ENCODE measurements at places on chromosomes 11 and 22.

- no peak for DNase-seq
Observed at GRCh38 chr22:26643418-26644100, 13.8 kb upstream of the MIAT start.

DNA sequence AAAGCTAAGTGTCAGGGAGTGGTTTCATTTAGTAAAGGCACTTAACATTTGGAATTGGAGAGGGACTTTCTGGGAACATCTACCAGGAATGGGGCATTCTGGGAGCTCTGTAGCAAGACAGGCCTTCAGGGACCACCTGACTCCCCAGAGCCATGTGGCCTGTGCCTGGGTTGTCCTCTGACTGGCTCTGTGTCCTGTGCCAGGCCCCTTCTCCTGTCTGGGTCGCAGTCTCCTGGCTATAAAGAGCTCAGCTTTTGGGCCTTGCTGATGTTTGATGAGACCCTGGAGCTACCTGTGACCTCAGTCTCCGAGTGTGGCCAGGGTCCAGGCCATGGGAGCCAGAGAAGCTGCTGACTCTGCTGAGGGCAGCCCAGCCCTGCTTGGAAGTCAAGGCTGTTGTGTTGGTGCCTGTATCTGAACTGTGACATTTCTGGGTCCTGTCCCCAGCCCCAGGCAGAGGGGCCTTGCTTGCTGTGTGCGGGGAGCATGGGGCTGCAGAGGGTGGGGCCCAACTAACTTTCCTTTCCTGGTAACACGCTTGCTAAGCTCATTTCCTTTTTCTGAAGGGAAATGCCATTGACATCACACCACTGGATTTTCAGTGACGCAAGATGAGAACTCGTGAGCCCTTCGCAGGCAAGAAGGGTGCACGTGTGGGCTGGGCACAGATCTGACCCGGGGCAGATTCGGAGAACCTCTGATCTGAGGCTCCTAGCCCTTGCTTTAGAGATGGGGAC, 41.3 kb downstream of the LRRC32 start:
- peak; percentile 40 for DNase-seq

DNA sequence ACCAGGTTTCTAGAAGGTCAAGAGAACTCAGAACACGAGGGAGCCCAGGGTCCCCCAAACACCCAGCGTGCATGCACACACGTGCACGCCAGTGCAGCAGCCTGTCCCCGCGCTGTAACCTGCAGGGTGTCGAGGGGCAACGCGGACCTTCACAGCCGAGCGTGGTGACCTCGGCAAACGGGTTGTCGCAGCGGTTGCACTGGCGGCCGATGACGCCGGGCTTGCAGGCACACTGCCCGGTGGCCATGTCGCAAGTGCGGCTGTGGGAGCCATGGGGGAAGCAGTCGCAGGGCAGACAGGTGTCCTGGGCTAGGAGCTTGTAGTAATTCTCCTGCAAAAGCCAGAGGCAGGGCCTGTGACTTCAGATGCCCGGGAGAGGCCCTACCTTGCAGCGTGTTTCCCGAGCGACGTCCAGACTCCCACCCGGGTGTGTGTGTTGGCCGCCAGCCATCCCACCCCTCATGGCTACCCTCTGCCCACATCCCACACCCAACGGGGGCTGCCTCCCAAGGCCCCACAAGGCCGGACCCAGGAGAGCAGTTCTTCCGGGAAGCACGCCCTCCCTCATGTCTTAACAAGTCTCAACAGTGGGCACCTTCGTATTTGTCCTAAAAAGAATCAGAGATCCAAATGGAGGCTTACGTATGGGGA, 56.1 kb downstream of the TRMU start:
- no peak for DNase-seq

DNA sequence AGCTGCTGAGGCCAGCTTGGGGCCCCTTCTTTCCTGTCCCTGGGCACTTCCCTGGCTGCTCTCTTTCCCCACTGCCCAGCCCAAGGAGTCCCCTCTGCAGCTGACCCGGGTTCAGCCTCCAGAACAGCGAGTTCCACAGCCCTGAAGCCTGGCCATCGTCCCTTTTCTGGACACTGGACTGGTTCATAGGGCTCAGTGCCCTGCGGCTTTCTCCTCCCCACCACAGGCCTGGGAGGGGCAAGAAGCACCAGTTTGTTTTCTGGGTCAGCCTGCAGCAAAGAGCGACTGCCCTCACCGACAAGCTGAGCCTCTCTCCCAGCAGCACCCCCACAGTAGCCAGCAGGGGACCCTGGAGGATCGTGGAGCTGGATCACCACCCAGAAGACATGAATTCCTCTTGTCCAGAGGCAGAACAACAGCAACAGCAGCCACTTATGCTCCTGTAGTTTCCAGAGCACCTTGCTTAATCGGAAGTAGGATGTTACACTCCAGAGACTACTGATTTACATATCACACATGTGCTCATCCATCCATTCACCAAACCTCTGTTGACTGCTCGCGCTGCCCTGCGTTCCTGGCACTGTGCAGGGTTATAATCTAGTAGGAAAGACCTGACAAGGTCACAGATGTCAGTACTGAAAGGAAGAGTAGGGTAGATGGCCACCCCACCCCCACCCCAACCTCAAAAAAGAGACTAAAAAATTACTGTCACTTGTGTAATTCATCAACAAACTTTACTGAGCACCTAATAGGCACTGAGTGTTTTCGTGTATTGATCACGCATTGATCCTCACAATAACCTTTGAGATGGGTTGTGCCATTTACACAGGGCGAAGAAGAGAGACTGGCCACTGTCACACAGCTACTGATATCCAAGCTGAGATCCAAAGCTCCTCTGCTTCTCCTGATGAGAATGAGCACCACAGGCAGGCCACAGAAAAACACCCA, 13.0 kb upstream of the CXCR5 start:
- no peak for DNase-seq

DNA sequence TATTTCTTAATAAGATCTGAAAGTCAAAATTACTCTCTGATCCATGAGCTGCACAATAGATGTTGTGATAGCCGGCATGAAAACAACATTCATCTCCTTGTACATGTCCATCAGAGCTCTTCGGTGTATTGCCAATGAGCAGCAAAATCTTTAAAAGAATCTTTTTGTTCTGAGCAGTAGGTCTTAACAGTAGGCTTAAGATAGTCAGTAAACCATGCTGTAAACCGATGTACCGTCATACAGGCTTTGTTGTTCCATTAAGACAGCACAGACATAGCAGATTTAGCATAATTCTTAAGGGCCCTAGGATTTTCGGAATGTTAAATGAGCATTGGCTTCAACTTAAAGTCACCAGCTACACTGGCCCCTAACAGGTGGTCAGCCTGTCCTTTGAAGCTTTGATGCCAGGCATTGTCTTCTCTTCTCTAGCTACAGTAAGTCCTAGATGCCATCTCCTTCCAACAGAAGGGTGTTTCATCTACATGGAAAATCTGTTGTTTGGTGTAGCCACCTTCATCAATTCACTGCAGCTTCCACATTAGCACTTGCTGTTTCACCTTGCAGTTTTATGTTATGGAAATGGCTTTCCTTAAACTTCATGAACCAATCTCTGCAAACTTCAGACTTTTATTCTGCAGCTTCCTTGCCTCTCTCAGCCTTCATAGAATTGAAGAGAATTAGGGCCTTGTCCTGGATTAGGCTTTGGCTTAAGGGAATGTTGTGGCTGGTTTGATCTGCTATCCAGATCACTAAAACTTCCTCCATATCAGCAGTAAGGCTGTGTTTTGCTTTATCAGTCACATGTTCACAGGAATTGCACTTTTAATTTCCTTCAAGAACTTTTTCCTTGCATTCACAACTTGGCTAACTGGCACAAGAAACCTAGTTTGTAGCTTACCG, 28.4 kb downstream of the RRP8 start:
- no peak for DNase-seq

DNA sequence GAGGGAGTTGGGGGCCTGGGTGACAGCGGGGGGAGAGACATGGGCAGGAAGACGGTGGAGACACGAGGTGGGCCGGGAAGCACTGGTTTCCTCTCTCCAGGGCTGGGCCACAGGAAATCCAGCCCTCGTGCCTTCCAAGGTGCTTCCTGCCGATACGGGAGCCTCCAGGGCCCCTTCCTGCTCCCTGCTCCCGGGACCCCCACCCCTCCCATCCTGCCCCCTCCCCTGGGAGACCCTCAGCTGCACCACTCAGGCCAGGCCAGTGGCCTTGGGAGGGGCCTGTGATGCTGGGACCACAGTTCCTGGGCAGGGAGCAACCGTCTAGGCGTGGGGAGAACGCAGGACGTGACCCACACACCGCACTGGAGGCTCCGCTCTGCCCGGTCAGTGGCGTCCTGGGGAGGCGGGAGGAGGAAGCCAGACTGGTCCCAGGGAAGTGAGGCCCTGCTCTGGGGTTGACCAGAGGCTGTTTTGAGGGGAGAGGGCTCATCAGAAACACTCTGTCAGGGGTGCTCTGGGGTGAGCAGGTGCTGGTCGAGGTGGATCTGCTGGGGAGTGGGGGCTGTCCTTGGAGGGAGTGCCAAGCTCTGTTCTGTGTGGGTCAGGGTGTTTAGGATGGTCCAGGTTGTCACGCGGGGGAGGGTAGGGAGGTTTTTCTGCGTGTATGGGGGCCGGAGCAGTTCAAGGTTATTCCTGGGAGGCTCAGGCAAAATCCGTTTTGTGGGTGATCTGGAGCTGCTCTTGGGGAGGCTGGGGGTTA, at the start of gene SHANK3:
SHANK3 (plus strand) TSS at position 353 of the 760 bp plus-strand sequence.
- DNase-seq, result no peak

DNA sequence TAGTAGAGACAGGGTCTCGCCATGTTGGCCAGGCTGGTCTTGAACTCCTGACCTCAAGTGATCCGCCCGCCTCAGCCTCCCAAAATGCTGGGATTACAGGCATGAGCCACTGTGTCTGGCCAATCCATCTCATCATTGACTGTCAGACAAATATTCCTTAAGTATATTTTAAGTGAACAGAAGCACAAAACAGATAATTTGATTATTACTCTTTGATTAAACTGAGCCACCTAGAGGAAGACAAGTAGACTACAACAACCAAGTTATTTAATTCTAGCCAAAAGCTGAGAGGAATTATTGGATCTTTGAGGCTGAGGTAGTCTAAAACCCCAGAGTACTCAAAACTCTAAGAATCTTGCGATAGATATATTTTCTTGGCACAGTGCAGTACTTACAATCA, 1.2 kb downstream of the ACRV1 start:
- no peak for DNase-seq

DNA sequence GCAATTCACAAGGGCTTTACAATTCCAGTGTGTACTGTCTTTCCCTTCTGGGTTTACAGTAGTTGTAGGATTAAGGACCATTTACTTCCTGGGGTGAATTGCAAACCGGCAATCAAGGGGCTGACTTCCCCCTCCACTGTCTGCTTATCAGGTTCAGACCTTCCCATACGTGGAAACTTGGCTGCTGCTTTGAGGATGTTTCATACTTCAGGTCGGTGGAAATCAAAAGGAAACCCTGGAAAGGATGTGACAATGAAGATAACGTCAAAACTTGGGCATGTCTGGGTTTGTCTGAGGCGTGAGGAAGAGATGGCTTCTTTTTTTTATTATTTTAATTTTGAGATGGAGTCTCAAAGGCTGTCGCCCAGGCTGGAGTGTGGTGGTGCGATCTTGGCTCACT, 2.1 kb upstream of the RTCB start:
- no peak for DNase-seq

DNA sequence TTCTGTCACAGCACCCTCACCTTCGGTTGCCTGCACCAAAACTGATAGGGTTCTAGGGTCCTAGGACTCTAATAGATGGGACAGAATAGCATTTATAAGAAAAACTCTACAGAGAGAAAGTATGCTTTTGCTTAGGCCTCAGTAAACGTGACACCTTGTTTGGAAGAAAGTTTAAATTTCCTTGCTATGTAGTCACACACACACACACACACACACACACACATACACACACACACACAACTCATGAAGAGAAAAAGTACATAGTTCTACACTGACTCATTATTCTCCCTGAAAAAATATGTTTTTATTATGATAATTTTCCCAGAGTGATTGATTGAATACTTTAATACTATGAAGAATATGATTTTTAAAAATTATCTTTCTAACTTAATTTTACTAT, 220.8 kb upstream of the SNX19 start:
- no peak for DNase-seq

DNA sequence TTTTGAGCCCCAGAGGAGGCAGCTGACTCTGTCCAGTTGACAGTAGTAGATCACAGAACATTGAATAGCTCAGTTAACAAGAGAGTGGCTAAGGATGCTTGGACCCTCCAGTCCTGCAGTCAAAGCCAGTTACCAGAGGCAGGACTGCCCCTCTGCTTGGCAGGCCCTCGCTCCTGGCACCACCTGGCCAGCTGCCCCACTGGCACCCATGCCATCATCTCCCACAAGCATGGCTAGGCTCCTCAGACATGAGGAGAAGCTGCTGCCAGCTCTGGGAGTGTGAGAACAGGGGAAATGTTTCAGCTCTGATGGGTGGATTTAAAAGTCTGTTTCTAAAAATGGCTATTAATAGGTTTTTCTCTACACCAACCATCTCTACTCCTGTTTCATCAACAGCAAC, 13.9 kb downstream of the ME3 start:
- no peak for DNase-seq

GRCh38 chr11:94574193-94574961, 7.2 kb downstream of the PIWIL4 start:
- no peak for DNase-seq

GRCh38 chr22:39946126-39946502, 14.1 kb upstream of the TMA7B start:
- no peak for DNase-seq

GRCh38 chr11:40537734-40538133, 921.7 kb downstream of the LRRC4C start:
- DNase-seq, result no peak

DNA sequence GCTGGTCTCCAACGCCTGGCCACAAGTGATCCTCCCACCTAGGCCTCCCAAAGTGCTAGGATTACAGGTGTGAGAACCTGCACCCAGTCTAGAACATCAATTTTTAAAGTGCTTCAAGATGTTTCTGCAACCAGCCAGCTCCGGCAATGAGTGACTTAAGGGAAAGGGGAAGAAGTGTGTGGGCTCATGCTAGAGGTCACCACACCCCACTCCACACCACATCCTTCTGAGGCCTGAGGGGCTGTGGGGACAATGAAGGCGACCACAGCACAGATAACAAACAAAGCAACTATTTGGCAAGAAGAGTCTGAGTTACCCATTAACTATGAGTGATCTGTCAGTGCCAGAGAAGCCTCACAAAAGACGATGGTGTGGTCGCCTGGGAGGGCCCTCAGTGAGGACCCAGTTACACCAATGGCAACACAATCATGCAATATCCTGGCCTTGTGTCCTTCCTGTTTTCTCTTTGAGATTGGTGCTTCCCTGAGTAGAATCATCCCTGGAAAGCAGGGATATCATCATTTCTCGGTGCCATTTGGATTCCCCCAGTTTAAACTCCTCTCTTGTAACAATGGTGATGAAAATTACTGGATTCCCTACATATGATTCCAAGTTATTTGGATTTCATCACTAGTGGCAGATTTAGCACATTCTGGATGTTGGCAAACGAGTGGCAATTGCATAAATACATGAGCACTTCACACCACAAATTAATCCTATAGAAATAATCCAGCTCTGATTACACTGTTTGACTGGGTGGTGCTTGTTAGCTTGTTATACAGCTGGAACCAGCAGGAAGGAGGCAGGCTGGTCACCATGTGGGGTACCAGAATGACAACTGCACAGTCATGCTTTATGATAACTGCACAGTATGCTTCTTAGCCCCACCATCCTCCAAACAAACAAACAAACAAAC, 18.4 kb downstream of the ABTB2 start:
- DNase-seq, result no peak

- DNase-seq, result no peak
Observed at GRCh38 chr11:15800111-15800800, 556.1 kb downstream of the SOX6 start.

GRCh38 chr11:17846852-17847453, 112.4 kb downstream of the KCNC1 start:
- DNase-seq, result no peak

GRCh38 chr11:77883775-77884174, 62.8 kb downstream of the AAMDC start:
- DNase-seq, result no peak

GRCh38 chr11:132185726-132186592, 815.5 kb downstream of the NTM start:
- DNase-seq, result no peak
